A172 (cell line): ENCODE measurements at places on chromosomes 6 and 20. TPM values are rescaled to one million over a fixed set of nuclear protein-coding genes. Genes with fewer than 3 reads are reported as not detected.
A peak's percentile ranks its signal among the peaks of the same experiment; 100 is the strongest.

TRIM40 gene
- not detected in 2 replicates for total RNA-seq

GJA10 gene
- total RNA-seq: not detected in 2 replicates

LPA gene
- total RNA-seq: not detected in 2 replicates

MUC21 gene
- not detected in 2 replicates for total RNA-seq

DAAM2 gene
- total RNA-seq: 0.10 TPM in 1 of 2 replicates, not detected in the other

LY6G6F gene
- not detected in 2 replicates for total RNA-seq

PRR18 gene
- 0.14 and 0.24 TPM in 2 replicates for total RNA-seq

TRERF1 gene
- total RNA-seq: 3.4 and 3.5 TPM in 2 replicates

DNA sequence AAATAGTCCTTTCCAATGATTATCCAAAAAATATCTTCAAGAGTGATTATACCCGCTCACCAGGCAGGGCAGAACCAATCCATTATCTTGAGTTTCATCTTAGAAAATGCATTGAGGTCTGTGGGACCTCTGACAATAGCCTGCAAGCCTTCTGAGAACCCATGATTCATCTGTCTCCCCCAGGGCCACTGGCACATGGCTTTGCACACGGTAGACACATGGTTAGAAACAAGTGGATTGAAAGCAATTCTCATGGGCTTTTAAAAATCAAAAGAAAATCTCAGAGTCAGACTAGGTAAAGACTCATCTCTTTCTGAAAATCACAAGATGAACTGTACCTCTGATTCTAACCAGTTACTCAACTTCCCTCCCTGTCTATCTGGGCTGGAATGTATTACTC is 15.5 kb downstream of the GNAS-AS1 start:
- no peak for DNase-seq

DNA sequence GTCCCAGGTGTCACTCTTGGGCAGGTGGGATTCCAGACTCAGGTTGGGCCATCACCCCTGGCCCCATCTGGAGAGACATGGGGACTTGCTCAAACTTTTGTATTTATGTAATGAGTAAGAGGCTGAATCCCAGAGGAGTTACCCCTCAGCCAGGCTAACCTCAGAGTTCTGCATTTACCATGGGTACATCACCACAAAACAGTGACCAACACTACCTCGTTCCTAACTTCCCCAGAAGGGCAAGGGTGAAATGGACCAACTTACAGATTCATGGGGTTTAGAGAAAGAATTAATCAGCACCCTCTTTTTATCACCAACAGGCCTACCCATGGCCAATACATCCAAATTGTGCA is 259.9 kb upstream of the MARCKS start:
- no peak for DNase-seq

- DNase-seq: no peak
These were observed 129.8 kb downstream of the COL12A1 start for GRCh38 chr6:75076009-75076408.

DNA sequence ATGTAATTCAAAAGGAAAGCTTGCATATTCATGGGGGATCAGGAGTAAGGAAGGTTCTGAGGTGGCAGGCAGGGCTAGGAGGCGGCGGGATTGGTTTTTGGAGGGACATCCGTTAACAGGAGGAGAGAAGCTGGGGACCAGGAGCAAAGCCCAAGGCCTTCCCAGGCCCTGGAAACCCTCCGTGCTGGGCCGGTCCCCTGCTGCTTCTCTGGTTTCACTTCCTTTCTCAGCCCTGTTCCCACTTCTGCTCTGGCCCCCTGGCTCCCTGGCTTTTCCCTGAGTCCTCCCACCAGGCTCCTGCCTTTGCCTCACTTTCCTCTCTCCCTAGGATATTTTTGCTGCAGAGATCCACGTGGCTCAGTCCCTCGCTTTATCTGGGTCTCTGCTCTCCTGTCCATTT is 26.4 kb upstream of the SALL4 start:
- DNase-seq: no peak

GRCh38 chr6:56868687-56869086 is 86.2 kb upstream of the BEND6 start:
- DNase-seq: peak; percentile 61

DNA sequence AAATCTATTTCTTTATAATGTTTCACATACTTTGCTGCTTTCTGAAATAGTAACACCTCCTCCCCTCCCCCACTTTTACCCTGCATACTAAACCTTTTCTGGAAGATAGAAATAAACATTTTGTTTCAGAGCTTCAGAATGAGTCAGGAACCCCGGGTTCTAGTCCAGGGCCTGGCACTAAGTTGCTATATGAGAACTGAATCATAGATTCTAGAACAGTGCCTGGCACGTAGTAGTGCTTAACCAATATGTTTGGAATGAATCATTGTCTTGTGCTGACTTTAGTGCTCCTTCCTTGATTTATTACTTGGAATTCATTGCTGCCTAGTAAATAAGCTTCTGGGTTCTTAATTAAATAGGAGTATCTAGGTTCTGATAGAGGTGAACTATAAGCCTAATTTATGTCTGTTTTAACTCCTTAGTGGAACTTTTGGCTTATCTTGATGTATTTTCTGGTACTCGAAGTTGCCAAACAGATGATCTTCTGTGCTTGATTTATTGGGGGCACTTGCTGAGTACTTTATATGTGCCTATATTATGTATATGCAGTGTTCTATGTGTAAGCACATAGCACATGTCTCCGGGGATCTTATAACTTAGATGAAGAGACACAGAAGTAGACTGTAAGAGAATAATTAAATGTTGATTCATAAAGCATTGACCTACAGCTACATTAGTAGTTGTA is 18.6 kb downstream of the TAB2 start:
- DNase-seq: peak; percentile 68

DNA sequence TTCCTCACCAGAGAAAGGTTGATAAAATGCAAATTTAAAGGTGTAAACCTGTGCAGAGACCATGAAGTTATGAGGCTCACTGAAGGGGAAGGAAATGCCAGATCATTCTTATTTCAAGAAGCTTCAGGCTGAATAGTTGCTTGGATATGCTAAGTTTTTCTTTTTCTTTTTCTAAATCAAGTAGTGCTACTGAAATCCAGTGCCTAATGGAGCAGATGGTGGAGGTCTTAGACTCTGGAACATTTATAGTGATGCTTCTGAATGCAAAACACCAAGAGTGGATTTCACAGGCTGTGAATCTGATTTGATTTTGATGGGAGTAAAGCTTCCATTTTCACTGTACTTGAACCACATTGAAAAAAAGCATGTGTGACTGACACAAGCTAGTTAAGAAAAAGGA is 151.2 kb upstream of the BEND3 start:
- no peak for DNase-seq

DNA sequence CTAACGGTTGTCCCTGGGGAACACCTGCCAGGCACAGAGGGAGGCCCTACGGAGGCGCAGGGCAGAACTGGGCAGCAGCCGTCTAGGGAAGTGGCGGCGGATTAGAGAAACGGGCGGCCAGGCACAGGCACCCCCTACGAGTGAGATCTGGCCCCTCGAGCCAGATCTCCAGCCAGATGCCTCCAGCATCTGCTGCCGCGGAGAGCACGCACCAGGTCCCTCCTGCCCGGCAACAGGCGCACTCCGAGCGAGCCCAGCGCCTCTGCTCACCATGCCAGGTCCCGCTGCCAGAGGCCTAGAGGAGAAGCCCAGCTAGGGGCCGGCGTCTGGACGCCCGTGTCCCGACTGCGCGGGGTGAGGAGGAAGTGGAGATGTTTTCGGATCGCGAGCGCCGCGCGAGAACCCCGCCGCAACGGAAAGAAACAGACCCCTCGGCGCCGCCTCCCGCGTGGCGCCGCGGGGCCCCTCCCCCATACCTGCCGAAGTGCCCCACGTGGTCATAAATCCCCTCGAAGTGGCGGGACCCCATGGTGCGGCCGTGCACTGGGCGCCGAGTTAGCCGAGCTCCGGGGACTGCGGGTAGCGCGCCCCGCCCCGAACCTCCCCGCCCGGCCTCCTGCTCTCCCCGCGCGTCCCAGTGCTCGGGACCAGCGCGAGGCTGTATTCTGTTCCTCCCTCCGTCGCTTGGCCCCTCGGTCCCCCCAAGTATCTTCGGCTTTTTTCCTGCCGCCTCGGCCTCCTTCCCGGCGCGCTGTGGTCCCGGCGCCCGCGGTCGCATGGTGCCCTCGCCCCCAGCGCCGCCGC is at the start of gene SLC22A16:
TSS of gene SLC22A16 (minus strand) at position 568 of the 804 bp plus-strand sequence. CDS start at position 529, 39 bp downstream.
- DNase-seq: no peak

- DNase-seq: no peak
These were observed 610.9 kb upstream of the CITED2 start for GRCh38 chr6:139985236-139985815.

DNA sequence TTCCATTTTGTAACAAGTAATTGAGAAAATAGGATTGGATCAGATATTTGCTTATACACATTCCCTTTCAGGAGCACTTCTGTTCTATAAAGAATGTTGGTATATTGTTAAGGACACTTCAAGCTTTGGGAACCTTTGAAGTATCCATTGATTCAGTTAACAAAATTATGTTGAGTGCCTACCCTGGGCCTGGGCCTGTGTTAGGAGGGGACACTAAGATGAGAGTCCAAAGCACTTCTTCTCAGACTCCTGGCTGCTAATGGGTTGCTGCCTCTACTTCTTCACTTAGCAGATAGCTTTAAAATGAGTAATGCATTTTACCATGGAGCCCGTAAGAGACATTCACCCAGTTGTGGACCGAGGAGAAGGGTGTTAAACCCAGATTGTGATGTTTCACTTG is 40.3 kb downstream of the PTPN1 start:
- no peak for DNase-seq

DNA sequence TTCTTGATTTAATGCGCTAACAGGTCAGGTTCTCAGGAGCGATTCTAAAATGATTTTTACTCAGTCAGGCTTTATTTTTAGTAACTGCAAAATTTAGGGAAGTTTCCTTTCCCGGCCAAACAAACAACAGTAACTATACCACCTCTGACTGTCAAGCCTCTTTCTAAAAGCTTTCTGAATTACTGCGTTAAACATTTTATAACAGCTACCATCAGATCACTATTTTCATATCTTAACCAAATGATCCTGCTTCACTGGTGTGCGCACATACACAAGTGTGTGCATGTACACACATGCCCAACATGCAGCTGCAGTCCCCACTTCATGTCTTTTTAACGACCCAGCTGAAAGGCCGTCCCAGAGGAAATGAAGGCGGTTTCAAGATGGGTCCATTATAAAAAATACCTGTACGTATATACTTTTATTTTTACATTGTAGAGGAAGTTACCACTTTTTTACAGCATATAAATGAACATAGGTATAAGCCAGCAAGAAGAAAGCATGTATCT is 25.0 kb downstream of the TMEM242 start:
- DNase-seq: no peak

DNA sequence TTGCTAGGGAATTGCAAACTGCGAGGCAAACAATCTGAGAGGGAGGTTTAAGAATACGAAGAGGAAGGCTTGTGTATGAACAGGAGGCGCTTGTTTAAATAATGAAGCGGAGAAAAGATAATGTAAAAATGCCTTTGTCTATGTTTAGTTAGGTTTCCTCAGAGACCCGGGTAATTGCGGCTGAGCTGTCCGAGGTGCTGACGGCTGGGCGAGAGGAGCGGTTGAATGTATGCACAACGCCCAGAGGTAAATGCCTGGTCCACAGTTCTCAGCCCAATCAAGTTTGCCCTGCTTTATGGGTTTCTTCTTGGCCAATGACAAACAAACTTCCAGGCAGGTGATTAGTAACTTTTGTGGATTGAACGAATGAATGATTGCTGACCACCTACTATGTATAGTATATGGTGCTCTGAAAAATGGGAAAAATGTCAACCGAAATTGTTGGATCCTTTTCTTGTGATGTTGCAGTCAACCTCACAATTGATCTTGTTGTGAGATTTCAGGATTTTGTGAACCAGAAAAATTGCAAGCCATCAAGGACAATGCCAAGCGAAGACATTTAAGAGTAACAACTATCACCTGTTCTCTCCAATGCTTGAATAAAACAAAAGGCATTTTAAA is 38.3 kb upstream of the SLC32A1 start:
- DNase-seq: peak; percentile 44

- DNase-seq: no peak
These were observed 54.0 kb downstream of the TRAF3IP2 start for GRCh38 chr6:111551521-111552231.

- no peak for DNase-seq
These were observed 99.0 kb upstream of the ZFP64 start for GRCh38 chr20:52290569-52290968.

DNA sequence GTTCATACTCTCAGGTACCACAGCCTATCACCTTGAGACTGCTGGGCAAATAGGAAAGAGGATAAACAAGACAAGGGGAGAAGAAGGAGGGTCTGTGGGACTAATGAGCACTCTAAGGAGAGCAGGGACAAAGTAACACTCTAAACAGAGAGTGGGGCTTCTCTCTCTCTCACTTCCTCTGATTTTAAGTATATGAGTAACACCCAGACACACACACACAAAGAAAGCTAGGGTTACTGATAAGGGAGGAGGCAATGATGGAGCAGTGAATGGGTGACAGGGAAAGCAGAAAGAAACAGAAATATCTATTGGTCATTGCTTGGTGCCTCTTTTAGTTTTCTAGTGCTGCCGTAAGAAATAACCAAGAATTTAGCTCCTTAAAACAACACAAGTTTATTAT is 96.2 kb upstream of the RNF217 start:
- DNase-seq: no peak

- no peak for DNase-seq
These were observed 13.8 kb upstream of the NTSR1 start for GRCh38 chr20:62694868-62695267.

DNA sequence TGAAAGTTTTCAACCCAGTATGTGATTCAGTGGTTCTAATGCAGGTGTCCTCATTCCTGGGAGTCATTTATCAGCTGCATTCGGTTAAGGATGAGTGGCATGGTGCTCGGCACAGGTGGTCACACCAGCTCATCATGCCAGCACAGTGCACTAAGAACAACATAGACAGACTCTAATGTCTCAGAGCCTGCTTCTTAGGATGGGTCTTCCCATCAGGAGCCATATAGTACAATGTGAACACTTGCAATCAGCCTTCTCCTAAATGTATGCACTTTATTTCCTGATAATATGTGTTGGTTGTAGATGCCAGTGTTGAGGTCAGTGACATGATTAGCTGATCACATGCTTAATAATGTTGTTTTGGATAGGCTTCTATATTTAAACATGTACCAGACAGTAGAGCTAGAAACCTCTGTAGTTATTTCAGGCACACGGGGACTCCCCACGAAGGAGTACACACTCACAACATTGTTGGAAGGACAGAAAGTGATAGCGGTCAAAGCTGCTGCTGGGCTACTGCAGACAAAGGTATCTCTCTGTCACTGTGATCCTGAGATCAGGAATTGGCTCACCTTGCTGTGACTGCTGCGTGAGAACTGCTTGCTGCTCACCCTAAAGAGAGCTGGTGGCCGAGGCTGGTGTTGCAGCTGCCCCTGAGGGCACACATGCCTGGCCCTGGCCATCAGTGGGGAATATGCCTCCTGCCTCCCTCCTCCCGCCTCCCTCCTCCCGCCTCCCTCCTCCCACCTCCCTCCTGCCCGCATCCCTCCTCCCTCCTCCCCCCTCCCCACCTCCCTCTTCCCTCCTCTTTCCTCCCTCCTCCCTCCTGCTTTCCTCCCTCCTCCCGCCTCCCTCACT is 195.4 kb downstream of the SMOC2 start:
- DNase-seq: no peak

- DNase-seq: no peak
These were observed 1.5 kb downstream of the ROMO1 start for GRCh38 chr20:35700625-35701148.
